ENCODE measurements at places on chromosomes 2 and 18. TPM values are rescaled to one million over a fixed set of nuclear protein-coding genes. Genes with fewer than 3 reads are reported as not detected.

ITPRIPL1 gene
- total RNA-seq = 13.3 TPM

REG3A gene
- not detected for total RNA-seq

DYNAP gene
- total RNA-seq = not detected

ABCA12 gene
- total RNA-seq = not detected

SERPINB11 gene
- total RNA-seq = not detected

DNA sequence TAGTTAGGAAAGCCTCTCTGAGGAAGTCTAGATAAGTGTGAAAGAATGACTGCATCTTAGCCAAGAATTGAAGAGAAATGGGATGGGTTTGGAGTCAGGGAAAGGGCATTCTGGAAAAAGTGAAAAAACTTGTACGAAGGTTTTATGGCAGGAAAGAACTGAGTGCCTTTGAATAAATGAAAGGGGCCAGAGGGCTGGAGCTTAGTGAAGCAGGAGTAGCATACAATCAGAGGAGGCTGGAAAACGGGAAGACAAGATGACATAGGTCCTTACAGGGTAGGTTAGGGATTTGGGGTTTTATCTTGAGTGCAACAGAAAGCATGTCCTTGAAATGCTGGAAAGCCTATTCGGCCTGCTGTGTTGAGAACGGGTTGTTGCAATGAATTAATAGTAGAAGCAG lies 152.6 kb upstream of the RND3 start:
- DNase-seq = no peak
- no peaks in the 10 kb centered on the region for H3K27me3 ChIP-seq
- H3K4me3 ChIP-seq = no peak overlapping the region
- H3K36me3 ChIP-seq = no peaks in the 10 kb centered on the region
- no peaks in the 10 kb centered on the region for H3K4me1 ChIP-seq

DNA sequence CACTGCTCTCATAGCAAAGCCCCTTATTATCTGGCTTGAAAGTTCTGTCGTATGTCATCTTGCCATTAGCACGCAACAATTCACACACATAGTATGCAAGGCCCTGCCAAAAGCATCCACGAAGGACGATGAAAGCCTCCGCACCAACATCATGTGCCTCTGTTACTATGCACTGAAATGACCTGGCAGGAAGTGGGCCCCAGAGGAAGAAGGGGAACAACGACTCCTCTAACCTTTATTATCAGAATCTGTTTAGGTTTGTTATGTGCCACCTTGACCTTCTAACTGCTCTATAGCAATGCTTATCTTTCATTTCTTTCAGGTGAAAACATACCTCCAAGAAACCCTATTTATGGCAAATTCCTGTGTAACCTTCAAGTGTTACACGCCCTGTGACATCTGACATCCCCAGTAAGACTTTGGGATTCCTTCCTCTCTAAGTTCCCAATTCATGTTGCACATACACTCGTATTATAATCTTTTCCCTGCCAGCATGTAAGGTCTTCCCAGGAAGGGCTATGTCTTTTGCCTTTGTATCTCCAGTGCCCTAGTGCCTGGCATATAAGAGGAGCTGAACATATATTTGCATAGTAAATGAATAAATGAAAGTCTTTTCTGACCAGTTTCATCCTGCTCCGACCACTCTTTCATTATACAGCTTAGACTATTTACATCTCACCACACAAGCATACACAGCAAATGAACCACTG lies 7.0 kb upstream of the NDUFV2 start:
- peaks cover 63% of the 10 kb centered on the region for H3K4me1 ChIP-seq
- DNase-seq = peak; percentile 88
- H3K36me3 ChIP-seq = no peaks in the 10 kb centered on the region
- no peaks in the 10 kb centered on the region for H3K27me3 ChIP-seq
- peak overlapping the region; percentile 57 for H3K4me3 ChIP-seq

DNA sequence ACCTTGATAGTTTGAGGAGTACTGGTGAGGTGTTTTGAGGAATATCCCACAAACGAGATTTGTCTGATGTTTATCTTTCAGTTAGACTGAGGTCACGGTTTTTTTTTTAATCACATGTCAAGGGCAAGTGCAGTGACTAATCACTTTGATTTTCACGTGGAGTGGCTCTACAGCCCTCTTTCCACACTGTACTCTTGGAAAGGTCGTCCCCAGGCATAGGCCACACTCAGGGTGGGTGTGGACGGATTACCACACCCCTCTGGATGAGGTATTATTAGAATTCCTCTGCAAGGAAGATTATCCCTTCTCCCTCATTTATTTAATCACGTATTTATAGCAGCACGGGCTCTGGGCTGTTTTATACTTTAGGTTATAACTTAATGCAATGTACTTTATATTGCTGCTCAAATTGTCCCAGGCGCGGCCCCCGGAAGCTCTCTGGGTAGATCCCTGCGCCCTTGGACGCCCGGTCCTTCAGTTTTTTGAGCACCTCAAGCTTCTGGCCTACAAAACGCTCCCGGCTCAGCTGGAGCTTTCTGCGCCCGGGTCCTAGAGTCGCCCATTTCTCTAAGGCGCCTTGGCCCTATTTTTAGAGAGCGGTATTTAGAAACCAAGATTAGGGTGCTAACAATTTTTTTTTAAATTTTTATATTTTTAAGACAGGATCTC lies 515 bp upstream of the PLEKHB2 start:
- peaks cover 36% of the 10 kb centered on the region for H3K4me1 ChIP-seq
- no peaks in the 10 kb centered on the region for H3K27me3 ChIP-seq
- peaks cover 9% of the 10 kb centered on the region for H3K36me3 ChIP-seq
- peak; percentile 55 for DNase-seq
- peak overlapping the region; percentile 93 for H3K4me3 ChIP-seq
- peak overlapping the region; percentile 98 for H3K27ac ChIP-seq

DNA sequence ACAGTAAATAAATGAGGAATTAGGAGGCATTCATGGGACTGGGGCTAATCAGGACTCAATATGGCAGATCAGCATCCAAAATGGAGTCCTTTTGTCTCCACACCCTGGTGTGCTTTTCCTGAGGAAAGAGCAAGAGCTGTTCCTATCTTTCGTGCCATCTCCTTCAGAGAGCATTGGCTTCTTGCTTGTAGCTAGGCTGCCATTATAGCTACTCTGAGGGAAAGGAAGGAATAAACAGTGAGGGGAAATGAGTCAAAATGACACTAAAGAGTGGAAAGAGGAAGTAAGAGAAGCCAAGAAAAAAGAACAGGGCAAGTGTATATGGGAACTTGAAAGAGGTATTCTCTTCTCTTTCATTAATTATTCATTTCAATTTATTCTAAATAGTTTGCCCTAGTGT lies 8.4 kb upstream of the NMI start:
- DNase-seq = no peak
- no peaks in the 10 kb centered on the region for H3K36me3 ChIP-seq
- no peak overlapping the region for H3K27ac ChIP-seq

DNA sequence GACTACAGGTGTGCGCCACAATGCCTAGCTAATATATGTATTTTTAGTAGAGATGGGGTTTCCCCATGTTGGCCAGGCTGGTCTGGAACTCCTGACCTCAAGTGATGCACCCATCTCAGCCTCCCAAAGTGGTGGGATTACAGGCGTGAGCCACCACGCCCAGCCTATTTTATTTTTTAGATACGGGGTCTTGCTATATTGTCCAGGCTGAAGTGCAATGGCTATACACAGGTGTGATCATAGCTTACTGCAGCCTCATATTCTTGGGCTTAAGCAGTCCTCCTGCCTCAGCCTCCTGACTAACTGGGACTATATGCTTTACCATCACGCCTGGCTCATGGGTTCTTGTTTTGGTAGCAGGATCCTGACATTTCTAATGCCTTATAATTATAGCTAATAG lies 42.4 kb downstream of the BIRC6 start:
- H3K4me3 ChIP-seq = no peak overlapping the region
- no peaks in the 10 kb centered on the region for H3K27me3 ChIP-seq
- H3K36me3 ChIP-seq = peaks cover 19% of the 10 kb centered on the region
- no peak for DNase-seq
- H3K4me1 ChIP-seq = peaks cover 10% of the 10 kb centered on the region

- H3K27ac ChIP-seq = no peak overlapping the region
- peaks cover 11% of the 10 kb centered on the region for H3K36me3 ChIP-seq
Observed at GRCh38 chr2:174235680-174236079, 12.7 kb downstream of the OLA1 start.

GRCh38 chr2:138572318-138572717 lies 70.7 kb downstream of the SPOPL start:
- no peak overlapping the region for H3K4me3 ChIP-seq
- H3K36me3 ChIP-seq = peaks cover 48% of the 10 kb centered on the region
- no peaks in the 10 kb centered on the region for H3K4me1 ChIP-seq
- no peaks in the 10 kb centered on the region for H3K27me3 ChIP-seq
- H3K27ac ChIP-seq = no peak overlapping the region

GRCh38 chr2:232273903-232274643 lies 104.5 kb upstream of the ALPP start:
- no peak overlapping the region for H3K27ac ChIP-seq
- no peaks in the 10 kb centered on the region for H3K4me1 ChIP-seq
- no peak for DNase-seq
- H3K36me3 ChIP-seq = peaks cover 19% of the 10 kb centered on the region
- no peaks in the 10 kb centered on the region for H3K27me3 ChIP-seq

GRCh38 chr18:39627936-39628335 lies 2062.3 kb upstream of the CELF4 start:
- H3K27ac ChIP-seq = no peak overlapping the region
- H3K27me3 ChIP-seq = no peaks in the 10 kb centered on the region
- H3K36me3 ChIP-seq = no peaks in the 10 kb centered on the region
- DNase-seq = no peak

GRCh38 chr2:118689874-118690273 lies 157.6 kb downstream of the EN1 start:
- H3K27me3 ChIP-seq = peaks cover 9% of the 10 kb centered on the region
- no peak for DNase-seq
- no peaks in the 10 kb centered on the region for H3K4me1 ChIP-seq
- H3K27ac ChIP-seq = no peak overlapping the region
- H3K4me3 ChIP-seq = no peak overlapping the region
- H3K36me3 ChIP-seq = no peaks in the 10 kb centered on the region

- H3K27ac ChIP-seq = no peak overlapping the region
- H3K4me3 ChIP-seq = no peak overlapping the region
- H3K36me3 ChIP-seq = no peaks in the 10 kb centered on the region
- no peak for DNase-seq
Observed at GRCh38 chr2:218003981-218004419, 1.2 kb upstream of the TNS1 start.

GRCh38 chr2:177273408-177273807 lies 8.9 kb upstream of the NFE2L2 start:
- no peaks in the 10 kb centered on the region for H3K27me3 ChIP-seq
- peaks cover 23% of the 10 kb centered on the region for H3K4me1 ChIP-seq
- no peak overlapping the region for H3K4me3 ChIP-seq
- no peak for DNase-seq
- no peaks in the 10 kb centered on the region for H3K36me3 ChIP-seq

DNA sequence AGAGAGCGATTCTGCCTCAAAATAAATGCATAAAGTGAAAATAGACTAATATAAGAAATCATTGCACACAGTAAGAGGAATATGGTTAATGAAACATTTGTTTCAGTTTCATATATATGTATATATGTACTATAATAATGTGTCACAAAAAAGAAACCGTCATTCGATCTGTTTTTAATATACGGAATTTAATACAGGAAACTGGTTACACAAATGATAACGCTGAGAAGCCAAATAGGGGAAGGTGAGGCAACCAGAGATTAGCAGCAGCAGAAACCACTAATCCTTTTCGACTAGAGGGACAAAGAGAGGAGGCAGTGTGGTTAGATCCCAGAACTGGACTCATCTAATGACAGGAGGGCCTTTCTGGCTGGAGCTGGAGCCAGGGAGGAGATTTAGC lies 64.2 kb upstream of the GREB1L start:
- H3K27me3 ChIP-seq = no peaks in the 10 kb centered on the region
- no peak overlapping the region for H3K4me3 ChIP-seq
- DNase-seq = no peak
- peaks cover 3% of the 10 kb centered on the region for H3K4me1 ChIP-seq
- H3K27ac ChIP-seq = no peak overlapping the region
- no peaks in the 10 kb centered on the region for H3K36me3 ChIP-seq

GRCh38 chr18:44725300-44726058 lies 44.8 kb downstream of the SETBP1 start:
- no peaks in the 10 kb centered on the region for H3K36me3 ChIP-seq
- peak; percentile 78 for DNase-seq
- H3K27ac ChIP-seq = peak overlapping the region; percentile 59
- no peaks in the 10 kb centered on the region for H3K27me3 ChIP-seq

All from activated naive CD4-positive, alpha-beta T cell treated with anti-CD3 and anti-CD28 coated beads for 36 hours (primary cell).